Neuronal stem cell (in vitro differentiated cells): ENCODE measurements at places on chromosomes 11 and 22.

DNA sequence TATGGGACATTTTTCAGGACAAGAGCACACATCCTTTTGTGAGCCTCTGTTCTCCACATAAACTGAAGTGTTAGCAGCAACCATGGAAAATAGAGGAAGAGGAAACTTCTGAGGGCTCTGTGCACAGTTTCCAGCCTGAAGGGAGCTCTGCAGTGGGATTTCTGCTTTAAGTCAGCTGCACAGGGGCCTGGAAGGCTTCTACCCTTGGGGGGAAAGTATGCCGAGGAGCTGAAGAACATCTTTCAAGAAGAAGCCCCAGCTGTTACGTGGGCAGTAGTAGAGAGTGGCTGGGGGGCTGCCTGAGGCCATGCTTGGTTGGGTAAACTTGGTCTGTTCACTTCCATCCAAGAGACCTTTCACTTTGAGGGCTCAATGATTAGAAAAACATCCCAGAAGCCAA lies 82.7 kb upstream of the EED start:
- no peak for DNase-seq

DNA sequence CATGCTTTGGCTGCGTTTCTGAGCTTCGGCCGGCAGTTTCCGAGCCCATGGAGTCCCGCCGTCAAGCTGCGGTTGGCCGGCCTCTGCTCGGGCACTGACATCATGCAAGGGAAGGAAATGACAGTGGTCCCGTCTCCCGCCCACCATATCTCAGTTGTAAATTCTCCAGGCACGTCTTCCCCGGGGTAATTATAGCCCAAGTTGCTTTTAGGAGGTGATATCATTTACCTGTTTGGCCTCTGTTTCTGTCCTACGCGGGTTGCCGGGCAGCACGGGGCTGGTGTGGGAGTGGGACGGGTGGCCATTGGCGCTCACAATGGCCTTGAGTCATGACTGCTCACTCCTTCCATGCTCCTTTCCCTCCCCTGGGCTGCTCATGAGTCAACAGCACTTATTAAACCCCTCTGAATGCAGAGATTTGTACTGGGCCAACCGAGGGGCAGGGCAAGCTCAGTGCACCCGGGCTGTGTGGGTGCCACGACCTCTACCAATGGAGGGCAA lies 4.2 kb upstream of the ANO1 start:
- DNase-seq = no peak

DNA sequence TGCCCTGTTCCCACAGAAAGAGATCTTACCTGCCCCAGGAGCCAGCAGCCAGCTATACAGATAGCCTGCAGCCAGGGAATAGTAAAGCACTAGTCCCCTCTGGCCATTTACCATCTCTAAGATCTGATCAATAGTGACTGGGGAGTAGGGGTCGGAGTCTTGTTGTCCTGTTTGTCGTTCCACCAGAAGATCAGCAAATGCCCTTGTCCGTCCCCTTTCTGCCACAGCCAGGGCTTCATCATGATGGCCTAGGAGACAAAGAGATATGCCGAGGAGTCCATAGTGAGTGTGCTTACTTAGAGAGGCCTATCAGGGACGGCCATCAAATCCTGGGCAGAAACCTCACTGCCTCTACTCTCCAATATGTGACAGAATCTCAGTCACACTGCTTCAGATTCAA lies 177.1 kb upstream of the PITPNB start:
- no peak for DNase-seq

GRCh38 chr22:26273011-26273675 lies 103.9 kb downstream of the SEZ6L start:
- no peak for DNase-seq

GRCh38 chr11:35664977-35665441 lies 2.4 kb downstream of the TRIM44 start:
- no peak for DNase-seq

GRCh38 chr11:92662601-92663360 lies 306.7 kb upstream of the MTNR1B start:
- no peak for DNase-seq

- DNase-seq = no peak
These were observed 9.0 kb downstream of the FAM76B start for GRCh38 chr11:95780544-95780943.

DNA sequence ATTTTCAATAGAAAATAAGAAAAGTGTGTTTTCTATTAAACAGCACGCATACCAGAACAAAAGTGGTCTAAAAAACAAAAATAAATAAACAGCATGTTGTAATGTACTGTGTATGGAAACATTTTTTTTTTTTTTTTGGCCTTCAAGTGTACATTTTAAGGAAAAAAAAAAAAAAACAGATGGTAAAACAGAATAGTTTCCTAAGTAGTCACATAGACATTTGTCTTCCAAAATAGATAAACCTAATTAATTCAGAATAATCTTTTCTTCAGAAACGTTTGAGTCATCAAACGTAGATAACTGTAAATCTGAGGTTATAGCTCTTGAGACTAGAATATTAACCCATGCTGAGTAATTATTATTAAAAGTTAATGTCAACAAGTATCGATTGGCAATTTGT lies 396 bp upstream of the CFAP300 start:
- no peak for DNase-seq

- DNase-seq = no peak
These were observed 658 bp downstream of the STIP1 start for GRCh38 chr11:64186492-64187165.

DNA sequence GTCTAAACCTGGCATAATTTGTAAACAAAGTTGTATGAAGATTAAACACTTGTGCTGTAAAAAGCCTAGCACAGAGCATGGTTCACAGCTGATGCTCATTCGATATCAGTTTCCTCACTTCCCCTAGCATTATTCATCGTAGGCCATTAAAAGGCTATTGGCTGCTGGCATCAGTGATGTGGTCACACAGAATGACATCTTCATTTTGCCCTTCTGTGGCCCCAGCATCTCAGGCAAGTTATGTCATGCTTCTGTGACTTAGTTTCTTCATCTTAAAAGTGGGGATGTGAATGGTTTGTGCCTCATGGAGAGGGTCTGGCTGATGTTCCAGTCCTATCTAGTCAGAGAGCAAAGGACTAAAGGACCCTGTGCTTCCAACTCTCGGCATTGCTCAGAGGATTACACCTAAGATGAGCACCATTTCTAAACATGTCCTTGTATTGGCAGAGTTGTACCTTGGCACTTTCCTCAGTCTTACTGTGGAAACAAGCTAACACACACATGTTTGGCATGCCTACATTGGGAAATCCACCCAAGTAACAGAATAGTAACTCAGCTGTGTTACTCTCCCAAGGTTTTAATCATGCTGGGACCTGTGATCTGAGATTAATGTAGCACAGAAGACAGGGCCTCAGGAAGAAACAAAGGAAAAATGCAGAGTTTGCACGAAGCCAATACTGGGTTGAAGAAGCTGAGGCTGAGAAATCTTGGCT lies 83.5 kb upstream of the OR9Q1 start:
- no peak for DNase-seq

DNA sequence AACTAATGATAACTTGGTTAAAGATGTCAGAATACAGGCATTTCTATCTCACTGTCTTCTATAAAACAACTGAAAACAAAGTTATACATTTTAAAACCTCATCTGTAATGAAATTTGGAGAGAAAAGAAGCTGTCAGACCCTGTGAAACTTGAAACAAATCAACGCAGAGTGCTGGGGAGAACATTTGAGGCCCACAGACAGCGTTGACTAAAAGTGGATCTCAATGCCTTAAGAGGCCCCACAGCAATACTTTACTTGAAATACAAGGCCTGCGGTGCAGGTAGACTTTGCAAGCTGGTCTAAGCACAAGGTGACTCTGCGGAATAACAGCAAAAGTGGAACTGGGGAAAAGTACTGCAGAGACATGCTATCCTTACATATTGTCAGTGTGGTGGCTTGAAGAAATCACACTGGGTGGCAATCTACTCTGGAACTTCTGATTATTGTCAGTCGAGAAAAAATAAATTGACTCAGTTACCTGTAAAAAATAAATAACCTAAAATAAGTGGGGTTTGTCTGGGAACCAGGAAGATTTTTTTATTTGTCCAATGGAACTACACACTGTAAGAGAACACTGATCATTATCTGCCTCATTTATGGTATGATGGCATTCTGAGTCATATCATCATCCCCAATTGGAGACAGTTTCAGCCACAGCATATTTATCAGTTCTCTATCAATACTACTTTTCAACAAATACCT lies 138.9 kb downstream of the LUZP2 start:
- DNase-seq = no peak

GRCh38 chr11:6876914-6877313 lies 489 bp downstream of the OR10A4 start:
- no peak for DNase-seq

DNA sequence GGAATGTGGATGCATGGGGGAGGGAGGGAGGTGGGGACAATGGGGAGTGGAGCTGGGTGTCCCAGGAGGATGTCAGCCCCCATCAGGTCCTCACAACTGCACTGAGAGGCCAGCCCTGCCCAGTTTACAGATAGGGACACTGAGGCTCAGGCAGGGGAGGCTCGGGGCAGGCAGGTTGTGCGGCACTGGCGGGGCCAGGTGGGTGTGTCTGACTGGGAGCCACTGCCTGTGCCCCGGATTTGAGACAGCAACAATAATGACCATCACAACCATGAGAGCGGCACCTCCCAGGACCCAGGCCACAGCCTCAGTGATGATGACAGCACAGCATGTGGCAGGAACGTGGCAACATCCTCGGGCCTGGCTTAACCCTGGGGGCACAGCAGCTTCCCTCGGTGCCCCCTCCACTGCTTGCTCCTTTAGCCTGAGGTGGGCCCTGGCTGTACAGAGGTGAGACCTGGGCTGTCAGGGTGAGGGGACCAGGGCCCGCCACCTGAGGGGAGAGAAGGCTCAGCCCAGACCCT lies 32.0 kb downstream of the SHISAL1 start:
- no peak for DNase-seq

- DNase-seq = no peak
These were observed 1043.8 kb downstream of the BRD1 start for GRCh38 chr22:48783821-48784266.

GRCh38 chr11:44726283-44727113 lies at the start of gene TSPAN18:
Gene TSPAN18, plus strand, starts transcription at chr11:44726962. Its CDS starts 179,455 bp downstream, at chr11:44906417.
- DNase-seq = peak; percentile 72

GRCh38 chr11:12743834-12744449 lies 69.7 kb downstream of the TEAD1 start:
- no peak for DNase-seq

- no peak for DNase-seq
These were observed 7.8 kb upstream of the IFTAP start for GRCh38 chr11:36586543-36586942.

- no peak for DNase-seq
These were observed 289.1 kb upstream of the SORL1-AS1 start for GRCh38 chr11:121741761-121742361.

DNA sequence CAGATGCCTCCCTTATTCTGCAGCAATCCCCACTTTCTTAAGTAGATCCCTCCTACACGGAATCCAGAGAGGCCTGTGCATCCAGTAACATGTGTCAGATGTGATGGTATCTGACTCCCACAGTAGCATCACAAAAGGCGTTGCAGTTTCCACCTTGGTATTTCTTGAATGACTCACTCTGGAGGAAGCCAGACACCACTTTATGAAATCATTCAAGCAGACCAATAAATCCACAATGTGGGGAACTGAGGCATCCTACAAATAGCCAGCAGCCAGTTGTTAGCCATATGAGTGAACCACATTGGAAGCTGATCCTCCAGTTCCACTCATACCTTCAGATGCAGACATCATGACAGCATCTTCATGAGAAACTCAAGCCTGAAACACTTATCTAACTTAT lies 798.1 kb downstream of the OPCML start:
- no peak for DNase-seq

GRCh38 chr11:36741515-36741914 lies 143.5 kb upstream of the RAG2 start:
- DNase-seq = no peak

GRCh38 chr22:50302041-50302541 lies 5.4 kb downstream of the PLXNB2 start:
- DNase-seq = no peak

- DNase-seq = no peak
These were observed 79.5 kb upstream of the ZBED5 start for GRCh38 chr11:10937385-10937771.

- DNase-seq = peak; percentile 30
These were observed at the start of gene TUBA8 for GRCh38 chr22:18110194-18110953. Gene TUBA8, plus strand, starts transcription at chr22:18110809. Its CDS starts 57 bp downstream, at chr22:18110866.

GRCh38 chr11:25890626-25891260 lies 441.2 kb upstream of the ANO3 start:
- DNase-seq = no peak

DNA sequence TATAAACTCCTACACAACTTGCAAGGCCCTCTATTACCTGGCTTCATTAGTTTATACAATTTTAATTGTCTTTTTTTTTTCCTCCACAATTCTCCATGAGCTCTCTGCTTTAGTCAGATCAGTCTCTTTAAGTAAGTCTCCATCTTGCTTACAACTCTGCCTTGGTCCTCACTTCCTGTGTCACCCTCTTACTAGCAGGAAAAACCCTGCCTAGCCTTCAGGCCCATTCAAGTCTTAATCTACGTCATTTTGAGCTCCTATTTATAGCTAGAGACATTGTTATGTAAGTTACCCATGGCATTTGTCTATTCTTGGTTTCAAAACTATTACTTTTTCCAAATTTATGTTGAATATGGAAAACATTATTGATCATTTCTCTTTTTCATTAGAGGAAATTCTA lies 177.4 kb downstream of the SBF2 start:
- DNase-seq = no peak

DNA sequence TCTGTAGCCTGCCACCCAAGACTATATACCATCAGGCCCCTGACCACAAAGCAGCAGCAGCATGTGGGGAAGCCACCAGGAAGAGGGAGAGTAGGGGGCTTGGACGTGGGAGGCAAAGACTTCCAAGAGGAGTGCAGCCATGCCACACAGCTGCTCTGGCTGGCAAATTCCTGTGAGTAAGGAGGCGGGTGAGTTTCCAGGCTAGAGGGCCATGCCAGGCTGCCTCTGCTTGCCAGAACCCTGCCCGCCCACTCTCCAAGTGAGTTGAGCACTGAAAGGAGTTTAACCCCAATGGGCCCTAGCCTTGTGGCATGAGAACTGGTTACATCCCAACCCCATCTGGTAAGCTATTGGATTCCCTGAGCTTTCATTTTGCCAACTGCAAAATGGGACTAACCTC lies 4.7 kb upstream of the DGAT2 start:
- no peak for DNase-seq

DNA sequence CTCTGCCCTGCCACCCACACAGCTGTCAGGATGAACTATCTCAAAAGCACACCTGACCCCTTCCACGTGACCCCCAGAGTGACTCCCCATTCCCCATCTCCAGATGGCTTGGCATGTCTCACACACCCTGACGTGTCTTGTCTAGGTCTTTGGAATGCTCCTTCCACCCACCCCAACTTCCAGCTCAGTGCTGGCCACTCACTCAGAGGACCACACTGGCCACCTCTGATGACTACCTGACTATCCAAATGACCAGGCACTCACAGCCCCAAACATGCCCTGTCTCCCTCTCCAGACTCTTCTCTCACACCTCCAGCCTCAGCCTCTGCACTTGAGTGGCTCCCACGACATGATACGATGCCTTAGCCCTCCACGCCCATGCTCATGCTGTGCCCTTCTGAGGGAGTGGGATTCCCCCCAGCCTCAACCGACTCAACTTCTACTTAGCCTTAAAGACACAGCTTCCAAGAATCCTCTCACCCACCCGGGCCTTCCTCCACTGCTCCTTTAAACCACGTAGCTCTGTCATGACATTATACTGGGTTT lies 259.4 kb downstream of the BUD13 start:
- DNase-seq = no peak

GRCh38 chr11:112837162-112837826 lies 123.9 kb upstream of the NCAM1 start:
- no peak for DNase-seq
